ENCODE measurements at places on chromosomes 3 and 15.

- DNase-seq: no peak
Measured at GRCh38 chr3:73073091-73073707, 11.7 kb downstream of the EBLN2 start.

DNA sequence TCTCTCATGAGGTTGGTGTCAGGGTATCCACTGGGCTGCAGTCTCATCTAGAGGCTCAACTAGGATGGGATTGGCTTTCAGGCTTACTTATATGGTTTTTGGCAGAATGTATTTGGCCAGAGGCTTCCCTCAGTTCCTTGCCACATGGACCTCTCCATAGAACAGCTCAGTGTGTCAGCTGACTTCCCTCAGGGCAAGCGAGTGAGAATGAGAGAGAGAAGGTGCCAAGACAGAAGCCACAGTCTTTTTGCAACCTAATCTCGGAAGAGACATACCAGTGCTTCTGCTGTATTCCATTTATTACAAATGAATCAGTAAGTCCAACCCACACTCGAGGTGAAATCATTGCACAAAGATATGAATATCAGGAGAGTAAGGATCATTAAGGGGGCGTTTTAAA lies 129.2 kb downstream of the CCNL1 start:
- no peak for DNase-seq

DNA sequence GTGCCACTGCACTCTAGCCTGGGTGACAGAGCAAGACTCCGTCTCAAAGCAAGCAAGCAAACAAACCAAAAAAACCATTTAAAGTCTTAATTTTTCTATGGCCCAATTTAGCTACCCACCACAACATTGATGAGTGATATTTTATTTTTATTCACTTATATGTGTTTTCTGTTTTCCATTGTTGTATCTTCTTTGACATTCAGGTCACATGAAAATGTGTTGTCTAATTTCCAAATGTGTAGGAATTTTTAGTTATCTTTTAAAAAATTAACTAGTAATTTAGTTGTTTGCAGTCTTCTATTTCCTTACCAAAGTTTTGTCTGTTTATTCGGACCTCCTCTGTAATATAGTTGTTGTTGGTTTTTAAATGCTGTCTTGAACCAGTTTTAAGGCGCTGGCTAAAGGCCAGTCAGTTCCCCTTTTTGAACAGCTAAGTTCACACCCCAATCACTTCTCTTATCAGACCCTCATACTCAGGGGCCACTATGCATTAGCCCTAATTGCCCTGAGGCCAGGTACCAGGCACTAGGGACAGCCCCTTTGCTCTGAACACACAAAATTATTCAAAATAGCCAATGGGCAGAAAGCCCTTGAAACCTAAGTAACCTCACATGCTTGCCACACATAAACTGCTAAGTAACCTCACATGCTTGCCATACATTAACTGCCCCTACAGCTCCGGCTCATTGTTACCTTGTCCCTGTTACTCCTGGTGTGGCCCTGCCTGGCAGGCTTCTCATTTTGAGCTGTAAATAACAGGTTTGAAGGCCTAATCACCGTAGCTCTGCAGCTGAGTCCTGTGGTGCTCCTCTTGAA lies 4.3 kb upstream of the CCR4 start:
- DNase-seq: no peak

DNA sequence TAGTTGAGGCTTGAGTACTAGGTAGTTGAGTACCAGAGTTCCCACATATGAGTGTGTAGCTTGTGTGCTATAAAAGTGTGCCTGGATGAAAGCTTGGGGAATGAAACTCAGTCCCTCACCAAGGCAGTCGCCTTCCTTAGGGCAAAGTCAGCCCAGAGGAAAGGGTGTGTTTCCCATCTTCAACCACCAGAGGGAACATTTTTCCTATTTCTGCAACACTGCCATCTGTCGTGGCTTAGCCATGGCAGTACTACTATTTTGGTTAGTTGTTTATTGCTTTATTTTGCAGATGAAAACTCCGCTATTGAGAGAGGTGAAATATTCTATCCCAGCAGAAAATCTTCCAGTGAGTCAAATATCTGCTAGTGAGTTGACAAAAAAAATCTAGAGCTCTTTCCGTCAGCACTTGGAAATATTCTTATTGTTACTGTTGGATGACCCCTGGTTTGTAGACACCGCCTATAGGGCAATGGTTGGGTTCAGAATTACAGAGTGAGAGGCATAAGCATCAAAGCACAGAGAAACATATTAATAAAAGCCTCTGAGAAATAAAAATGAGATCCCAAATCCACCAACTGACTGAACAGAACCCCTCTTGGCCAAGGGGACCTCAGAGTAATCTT lies 239.9 kb downstream of the CPNE4 start:
- peak; percentile 48 for DNase-seq

DNA sequence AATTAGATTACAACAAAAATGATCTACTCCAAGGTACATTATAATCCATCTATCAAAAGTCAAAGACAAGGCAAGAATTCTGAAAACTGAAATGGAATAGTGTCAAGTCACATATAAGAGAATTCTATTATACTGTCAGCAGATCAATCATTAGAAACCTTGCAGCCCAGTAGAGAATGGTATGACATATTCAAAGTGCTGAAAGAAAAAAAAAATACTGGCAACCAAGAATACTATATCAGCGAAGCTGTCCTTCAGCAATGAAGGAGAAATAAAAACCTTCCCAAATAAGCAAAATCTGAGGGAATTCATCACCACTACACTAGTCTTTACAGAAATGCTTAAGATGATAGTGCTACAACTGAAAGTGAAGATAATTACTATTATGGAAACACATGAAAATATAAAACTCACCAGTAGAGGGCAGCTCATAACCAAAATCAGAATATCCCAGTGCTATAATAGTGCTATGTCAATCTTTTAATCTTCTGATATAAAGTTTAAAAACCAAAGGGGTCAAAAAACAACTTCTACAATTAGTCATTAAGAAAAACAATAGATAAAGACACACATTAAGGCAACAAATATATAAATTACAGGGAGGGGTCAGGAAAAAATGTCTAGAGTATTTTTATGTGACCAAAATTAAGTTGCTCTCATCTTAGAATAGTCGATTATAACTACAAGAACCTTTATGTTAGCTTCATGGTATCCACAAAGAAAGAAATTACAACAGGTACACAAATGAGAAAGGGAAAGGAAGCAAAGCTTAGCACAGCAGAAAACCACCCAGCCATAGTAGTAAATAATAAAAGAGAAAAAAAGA lies 190.7 kb upstream of the CNTN6 start:
- DNase-seq: no peak

- DNase-seq: no peak
Measured at GRCh38 chr3:154223519-154223918, 100.8 kb downstream of the DHX36 start.

Data from RWPE1 (cell line).